ENCODE measurements at places on chromosomes 11 and 22.
A peak's percentile ranks its signal among the peaks of the same experiment; 100 is the strongest.

- no peak for DNase-seq
These were observed 184.2 kb downstream of the SBF2 start for GRCh38 chr11:10109806-10110205.

DNA sequence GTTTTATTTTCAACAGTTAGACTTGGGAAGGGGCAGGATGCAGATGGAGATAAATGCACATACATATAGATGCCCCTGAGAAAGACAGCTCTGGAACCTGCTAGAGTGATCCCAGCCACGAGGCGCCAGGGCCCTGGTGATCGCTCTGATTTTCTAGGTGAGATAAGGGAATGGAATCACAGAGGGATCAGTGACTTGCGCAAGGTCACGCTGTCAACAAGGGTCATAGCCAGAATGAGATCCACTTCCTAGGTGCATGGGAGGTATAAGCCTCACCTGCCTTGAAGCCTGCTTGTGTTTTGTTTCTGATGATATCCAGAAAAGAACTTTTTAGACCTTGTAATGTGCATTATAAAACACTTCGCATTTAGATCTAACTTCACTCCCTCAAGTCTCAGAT is 47.5 kb downstream of the ZBTB16 start:
- DNase-seq = no peak

DNA sequence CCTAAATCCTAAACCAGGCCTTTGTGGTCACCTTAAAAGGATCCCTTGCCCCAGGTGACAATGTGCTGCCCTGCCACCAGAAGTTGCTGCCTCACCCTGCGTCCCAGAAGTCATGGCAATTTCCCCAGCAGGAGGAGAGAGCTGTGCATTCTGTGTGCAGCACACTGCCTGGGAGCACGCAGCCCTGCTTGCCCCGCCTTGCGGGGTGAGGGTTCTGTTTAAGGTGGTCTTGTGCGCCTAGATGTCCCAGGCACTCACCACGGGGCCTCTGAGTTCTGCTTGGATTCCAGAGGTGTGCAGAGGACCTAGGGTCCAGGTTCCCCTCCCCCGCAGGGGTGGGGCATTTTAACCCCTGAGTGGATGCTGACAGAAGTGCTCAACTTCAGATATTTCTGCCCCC is 95.0 kb downstream of the GRAMD1B start:
- no peak for DNase-seq

DNA sequence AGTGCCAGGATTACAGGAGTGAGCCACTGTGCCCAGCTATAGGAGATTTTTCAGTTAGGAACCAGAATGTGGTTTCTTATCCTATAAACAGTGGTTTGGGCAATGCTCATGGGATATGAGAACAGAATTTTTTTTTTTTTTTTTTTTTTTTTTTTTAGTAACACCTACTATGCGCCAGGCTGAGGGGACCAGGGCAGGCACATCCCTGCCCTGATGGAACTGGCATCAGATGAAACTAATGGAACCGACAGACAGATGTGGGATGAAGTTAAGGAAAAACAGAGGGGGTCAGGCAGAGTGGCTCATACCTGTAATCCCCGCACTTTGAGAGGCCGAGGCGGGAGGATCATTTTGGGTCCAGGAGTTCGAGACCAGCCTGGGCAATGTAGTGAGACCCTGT is 4.9 kb downstream of the SEC14L4 start:
- no peak for DNase-seq

GRCh38 chr11:33063326-33063881 is 24.0 kb downstream of the TCP11L1 start:
- no peak for DNase-seq

GRCh38 chr11:85647078-85647477 is 689 bp upstream of the TMEM126A start:
- no peak for DNase-seq

DNA sequence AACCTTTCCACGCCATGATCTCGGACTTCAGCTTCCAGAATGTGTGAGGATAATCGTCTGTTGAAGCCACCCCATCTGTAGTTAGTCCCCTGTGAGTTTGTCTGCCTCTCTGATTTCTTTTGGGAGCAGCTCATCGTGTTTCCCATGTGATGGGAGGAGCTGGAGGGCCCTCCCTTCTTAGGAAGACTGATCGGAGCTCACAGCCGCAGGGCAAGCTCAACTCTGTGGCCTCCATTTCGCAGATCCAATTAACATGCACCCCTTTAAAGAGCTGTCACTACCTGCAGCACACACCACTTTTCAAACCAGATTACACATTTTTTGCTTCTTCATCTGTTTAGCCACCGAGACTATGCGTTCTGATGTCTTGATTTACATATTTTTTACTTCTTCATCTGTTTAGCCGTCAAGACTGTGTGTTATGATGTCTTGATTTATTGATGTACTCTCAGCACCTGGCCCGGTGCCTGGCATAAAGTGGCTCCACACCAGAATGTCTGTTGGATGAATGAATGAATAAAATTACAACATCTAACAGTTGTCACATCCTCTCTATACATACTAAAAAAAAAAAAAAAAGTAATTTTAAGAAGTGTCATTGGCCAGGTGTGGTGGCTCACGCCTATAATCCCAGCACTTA is 14.9 kb upstream of the PPFIA1 start:
- no peak for DNase-seq

GRCh38 chr11:46497498-46497897 is 96.3 kb downstream of the AMBRA1 start:
- no peak for DNase-seq

GRCh38 chr11:2621894-2622293 is 77.9 kb downstream of the KCNQ1OT1 start:
- no peak for DNase-seq

DNA sequence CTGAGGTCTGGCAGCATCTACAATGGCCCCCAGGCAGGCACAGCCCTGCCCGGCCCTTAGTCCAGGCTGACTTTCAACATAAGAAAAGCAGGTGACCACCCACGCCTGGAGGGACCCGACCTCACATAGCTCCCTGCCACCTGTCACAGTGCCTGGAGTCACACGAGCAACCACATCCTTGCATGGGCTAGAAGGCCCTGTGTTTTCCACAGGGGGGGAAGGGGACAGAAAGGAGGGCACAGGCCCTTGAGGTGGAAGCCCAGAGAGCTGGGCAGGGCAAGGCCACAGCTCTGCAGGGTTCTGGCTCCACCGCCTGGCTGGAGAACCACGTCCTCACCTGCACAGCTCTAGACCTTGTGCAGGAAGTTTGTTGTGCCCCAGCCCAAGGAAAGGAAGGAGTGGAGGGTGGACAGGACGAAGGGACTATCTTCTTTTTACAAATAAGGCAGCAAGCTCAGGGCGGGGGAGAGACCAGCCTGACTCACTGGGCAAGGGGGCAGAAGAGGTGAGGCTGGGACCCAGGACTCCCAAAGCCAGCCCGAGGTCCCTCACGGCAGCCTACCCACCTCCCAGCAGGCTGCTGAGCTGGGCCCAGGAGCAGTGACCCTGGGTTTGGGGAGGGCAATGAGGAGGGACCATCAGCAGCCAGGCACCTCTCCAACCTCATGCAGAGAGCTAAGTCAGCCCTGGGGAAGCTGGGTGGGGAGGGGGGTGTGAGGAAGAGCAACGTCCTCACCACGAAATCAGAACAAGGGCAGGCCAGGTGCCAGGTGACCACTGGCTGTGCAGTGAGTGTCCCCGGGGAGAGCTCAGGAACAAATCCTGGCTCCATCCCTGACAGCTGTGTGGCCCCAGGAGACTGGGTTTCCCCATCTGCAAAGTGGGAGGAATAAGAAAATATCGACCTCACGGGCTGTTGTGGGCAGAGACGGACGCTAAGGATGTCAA is 4.3 kb downstream of the C1QTNF6 start:
- DNase-seq = no peak

- DNase-seq = peak; percentile 25
These were observed 38.7 kb upstream of the RCN1 start for GRCh38 chr11:32052215-32052614.

- no peak for DNase-seq
These were observed 60.7 kb upstream of the FADD start for GRCh38 chr11:70142221-70142875.

All from CD4-positive, alpha-beta memory T cell (primary cell).